ENCODE measurements at places on chromosomes 12 and 14.

GRCh38 chr14:33636716-33637115, 314.2 kb downstream of the EGLN3 start:
- no peak for DNase-seq

GRCh38 chr14:36478782-36479181, 41.2 kb downstream of the NKX2-1 start:
- DNase-seq: no peak

DNA sequence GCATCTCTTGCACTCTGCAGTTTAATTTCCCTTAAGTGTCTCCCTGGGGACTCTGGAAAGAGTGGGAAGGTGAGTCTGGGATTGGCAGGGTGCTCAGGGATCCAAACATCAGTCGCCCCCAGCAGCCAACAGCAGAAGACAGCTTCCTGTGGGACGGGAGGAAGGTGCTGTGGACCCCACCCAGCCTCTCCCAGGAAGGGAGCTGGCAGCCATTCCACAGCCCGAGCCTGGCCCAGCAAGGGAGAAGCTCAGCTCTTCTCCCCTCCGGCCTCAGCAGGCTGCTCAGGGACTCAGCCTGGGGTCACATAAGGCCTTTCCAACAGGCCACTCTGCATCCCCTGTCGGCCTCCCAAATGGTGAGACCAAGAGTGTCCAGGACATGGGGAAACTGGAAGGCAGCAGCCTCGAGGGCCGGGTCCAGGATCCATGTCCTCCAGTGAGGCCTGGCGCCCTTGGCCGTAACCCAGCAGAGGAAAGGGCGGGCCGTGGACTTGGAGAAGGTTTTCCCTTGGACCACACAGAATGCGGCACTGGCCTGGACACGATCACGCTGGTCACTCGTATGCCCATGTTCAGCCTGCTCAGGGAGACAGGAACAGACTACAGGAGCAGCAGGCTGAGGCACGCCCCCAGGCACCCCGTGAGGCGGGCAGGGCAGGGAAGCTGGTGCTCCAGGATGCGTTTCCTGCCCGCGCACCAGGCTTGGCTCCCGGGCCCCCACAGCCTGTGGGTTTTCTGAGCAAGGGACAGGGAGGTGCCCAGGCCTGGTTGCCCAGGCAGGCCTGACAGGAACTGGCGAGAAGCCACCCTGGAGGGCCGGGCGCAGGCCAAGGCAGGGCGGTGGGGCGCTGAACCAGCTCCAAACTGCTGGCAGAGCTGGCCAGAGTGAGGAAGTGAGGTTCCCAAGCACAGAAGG, 3.5 kb downstream of the XRCC3 start:
- DNase-seq: no peak

GRCh38 chr14:70188322-70188658, 461 bp downstream of the SLC8A3 start:
- peak; percentile 39 for DNase-seq

- DNase-seq: no peak
Observed at GRCh38 chr12:126547905-126548304, 1482.7 kb downstream of the AACS start.
